ENCODE measurements at places on chromosomes 2 and 18. TPM values are rescaled to one million over a fixed set of nuclear protein-coding genes. Genes with fewer than 3 reads are reported as not detected.

Gene DHRS9
- 2.3 TPM for polyA plus RNA-seq

Gene NAPG
- polyA plus RNA-seq, result 8.9 TPM

Gene SPR
- 12.1 TPM for polyA plus RNA-seq

Gene SERPINB5
- not detected for polyA plus RNA-seq

Gene SH3RF3
- polyA plus RNA-seq, result 2.5 TPM

Gene C2orf15
- 1.4 TPM for polyA plus RNA-seq

Gene FZD7
- 1.4 TPM for polyA plus RNA-seq

Gene ELOA2
- not detected for polyA plus RNA-seq

DNA sequence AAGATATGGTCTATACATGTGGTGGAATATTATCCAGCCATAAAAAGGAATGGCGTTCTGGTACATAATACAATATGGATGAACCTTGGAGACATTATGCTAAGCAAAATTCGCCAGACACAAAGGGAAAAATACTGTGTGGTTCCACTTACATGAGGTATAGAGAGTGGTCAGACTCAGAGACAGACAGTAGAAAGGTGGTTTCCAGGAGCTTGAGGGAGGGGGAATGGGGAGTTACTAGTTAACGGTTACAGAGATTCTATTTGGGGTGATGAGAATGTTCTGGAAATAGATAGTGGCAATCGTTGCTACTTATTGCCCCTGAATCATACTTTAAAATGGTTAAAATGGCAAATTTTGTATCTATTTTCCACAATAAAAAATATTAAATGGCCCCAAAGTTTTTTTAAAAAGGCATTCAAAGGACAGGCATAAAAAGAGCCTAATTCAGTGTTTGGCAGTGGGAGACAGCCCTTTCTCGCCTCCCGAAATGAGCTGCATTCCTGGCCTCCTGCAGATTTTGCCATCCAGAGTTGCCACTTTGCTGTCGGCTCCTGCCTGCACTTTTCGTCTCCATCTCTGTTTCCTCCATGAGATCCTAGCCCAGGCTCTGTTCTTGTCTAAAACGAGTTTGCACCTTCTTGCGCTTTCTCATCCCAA, 13.5 kb downstream of the TNFRSF11A start:
- H3K27me3 ChIP-seq, result no peaks in the 10 kb centered on the region
- no peak overlapping the region for H3K27ac ChIP-seq
- H3K4me3 ChIP-seq, result no peak overlapping the region
- no peak for DNase-seq

DNA sequence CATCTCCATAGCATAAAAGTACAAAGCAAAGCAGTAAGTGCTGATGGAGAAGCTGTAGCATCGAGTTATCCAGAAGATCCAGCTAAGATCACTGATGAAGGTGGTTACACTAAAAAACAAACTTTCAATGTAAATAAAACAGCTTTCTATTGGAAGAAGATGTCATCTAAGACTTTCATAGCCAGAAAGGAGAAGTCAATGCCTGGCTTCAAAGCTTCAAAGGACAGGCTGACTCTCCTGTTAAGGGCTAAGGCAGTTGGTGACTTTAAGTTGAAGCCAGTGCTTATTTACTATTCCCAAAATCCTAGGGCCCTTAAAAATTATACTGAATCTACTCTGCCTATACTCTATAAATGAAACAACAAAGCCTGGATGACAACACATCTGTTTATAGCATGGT, 44.0 kb downstream of the METTL8 start:
- H3K4me3 ChIP-seq, result no peak overlapping the region
- no peak overlapping the region for H3K27ac ChIP-seq
- no peaks in the 10 kb centered on the region for H3K4me1 ChIP-seq
- H3K27me3 ChIP-seq, result no peaks in the 10 kb centered on the region
- DNase-seq, result no peak
- no peaks in the 10 kb centered on the region for H3K36me3 ChIP-seq

- H3K27me3 ChIP-seq, result no peaks in the 10 kb centered on the region
- H3K27ac ChIP-seq, result peak overlapping the region; percentile 88
- H3K36me3 ChIP-seq, result peaks cover 5% of the 10 kb centered on the region
- peak; percentile 89 for DNase-seq
- peaks cover 49% of the 10 kb centered on the region for H3K4me1 ChIP-seq
These were observed 128.7 kb downstream of the NFATC1 start for GRCh38 chr18:79524181-79525078.

- DNase-seq, result no peak
- no peaks in the 10 kb centered on the region for H3K36me3 ChIP-seq
- H3K27me3 ChIP-seq, result no peaks in the 10 kb centered on the region
- no peak overlapping the region for H3K27ac ChIP-seq
- H3K4me1 ChIP-seq, result no peaks in the 10 kb centered on the region
- no peak overlapping the region for H3K4me3 ChIP-seq
These were observed 530.3 kb upstream of the FSIP2 start for GRCh38 chr2:185208261-185208660.

DNA sequence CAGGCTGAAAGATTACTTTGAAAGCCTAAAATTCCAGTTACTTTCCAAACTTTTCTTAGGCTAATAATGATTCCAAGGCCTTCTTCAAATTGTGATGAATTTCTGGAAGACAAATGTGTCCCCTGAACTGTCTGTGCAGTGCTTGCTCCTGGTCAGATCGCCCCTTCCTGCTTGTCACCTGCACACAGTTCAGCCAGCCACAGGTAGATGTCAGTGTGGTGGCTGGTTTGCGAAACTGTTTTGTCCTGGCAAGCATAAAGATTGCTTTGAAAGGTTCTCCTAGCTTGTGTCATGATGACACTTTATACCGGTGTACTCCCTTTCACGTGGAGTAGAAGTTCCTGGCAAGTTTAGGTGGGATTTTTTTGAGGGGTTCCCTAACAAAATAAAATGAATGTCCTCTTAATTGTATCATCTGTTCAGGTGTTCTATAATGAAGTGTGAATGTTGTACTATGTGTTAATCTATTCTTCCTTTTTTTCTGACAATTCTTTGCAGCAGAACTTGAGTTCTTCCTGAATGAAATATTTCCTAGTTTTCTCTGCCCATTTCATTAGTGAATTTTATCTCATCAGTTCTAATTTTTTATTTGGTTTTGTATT, 298.8 kb downstream of the ZNF407 start:
- H3K4me1 ChIP-seq, result no peaks in the 10 kb centered on the region
- no peaks in the 10 kb centered on the region for H3K27me3 ChIP-seq
- no peak for DNase-seq
- H3K36me3 ChIP-seq, result no peaks in the 10 kb centered on the region

DNA sequence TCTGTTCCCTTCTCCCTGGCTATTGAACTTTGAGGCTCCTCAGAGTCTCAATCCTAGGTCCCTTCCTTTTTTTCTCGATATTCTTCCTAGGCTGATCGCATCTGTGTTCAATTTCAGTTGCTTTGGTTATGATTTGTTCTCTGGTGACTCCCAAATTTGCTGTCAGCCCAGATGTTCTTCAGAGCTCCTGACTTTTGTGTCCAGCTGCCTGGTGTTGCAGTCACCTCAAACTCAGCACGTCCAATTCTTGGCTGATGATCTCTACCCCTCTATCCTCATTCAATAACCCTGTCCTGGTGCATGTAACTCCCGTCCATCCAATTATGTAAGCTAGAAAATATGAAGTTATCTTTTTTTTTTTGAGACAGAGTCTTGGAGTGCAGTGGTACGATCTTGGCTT, 31.4 kb downstream of the DIS3L2 start:
- no peak for DNase-seq
- H3K4me1 ChIP-seq, result peaks cover 16% of the 10 kb centered on the region
- no peaks in the 10 kb centered on the region for H3K36me3 ChIP-seq
- H3K27me3 ChIP-seq, result no peaks in the 10 kb centered on the region

GRCh38 chr2:61045999-61046398, 19.7 kb upstream of the SANBR start:
- no peak overlapping the region for H3K4me3 ChIP-seq
- H3K4me1 ChIP-seq, result peaks cover 22% of the 10 kb centered on the region
- H3K36me3 ChIP-seq, result peaks cover 31% of the 10 kb centered on the region
- H3K27ac ChIP-seq, result no peak overlapping the region
- DNase-seq, result no peak

- peaks cover 25% of the 10 kb centered on the region for H3K4me1 ChIP-seq
- peak overlapping the region; percentile 26 for H3K27ac ChIP-seq
- H3K36me3 ChIP-seq, result no peaks in the 10 kb centered on the region
- no peak for DNase-seq
- no peaks in the 10 kb centered on the region for H3K27me3 ChIP-seq
These were observed 38.6 kb downstream of the RAMP1 start for GRCh38 chr2:237898057-237898414.

DNA sequence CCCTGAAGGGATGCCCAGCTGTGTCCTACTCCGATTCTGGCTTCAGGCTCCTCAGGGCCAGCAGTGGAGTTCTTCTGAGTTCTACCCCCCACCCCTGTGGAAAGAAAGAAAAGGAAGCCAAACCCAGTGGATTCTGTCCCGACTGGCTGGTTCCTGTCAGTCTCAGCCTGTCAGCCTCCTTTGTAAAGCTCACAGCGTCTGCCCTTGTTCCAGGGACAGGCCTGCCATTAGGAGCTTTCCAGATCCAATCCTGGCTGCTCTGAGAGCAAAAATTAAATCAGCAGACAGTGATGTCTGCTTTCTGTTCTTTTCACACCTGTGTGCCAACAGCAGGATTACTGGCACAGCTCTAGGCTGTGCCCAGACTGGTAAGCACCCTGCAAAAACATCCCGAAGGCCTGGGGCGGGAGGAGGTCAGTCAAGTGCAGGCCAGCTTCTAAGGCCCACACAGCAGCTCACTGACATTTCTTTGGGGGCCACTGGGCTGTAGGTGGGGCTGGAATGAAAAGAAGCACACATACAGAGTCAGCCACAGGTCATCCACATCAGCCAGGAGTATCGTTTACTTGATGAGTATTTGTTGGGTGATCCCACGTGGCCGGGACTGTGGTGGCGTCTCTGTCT, 69.1 kb downstream of the EHD3 start:
- H3K4me1 ChIP-seq, result no peaks in the 10 kb centered on the region
- no peak overlapping the region for H3K27ac ChIP-seq
- DNase-seq, result no peak

GRCh38 chr2:241503776-241504392, 4.5 kb downstream of the STK25 start:
- no peaks in the 10 kb centered on the region for H3K36me3 ChIP-seq
- H3K27ac ChIP-seq, result no peak overlapping the region
- peak; percentile 70 for DNase-seq
- peaks cover 17% of the 10 kb centered on the region for H3K4me1 ChIP-seq
- H3K27me3 ChIP-seq, result peaks cover 8% of the 10 kb centered on the region
- no peak overlapping the region for H3K4me3 ChIP-seq

DNA sequence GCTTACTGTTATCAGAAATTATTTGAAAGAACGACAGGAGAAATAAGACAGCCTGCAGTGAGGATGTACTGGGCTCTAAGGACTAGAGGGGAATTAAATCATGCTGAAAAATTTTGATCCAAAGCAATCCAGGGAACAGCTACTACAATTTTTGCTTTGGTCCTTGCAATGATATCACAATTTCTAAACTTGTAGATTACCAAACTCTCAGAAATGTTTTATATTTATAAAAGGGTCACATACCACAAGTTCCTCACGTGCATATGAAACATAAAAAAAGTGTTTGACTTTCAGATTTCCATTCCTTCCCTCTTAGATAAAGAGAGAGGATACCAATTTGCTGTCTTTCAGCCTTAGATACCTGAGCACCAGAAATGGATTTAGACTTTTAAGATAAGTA, 261.2 kb downstream of the STK39 start:
- peaks cover 4% of the 10 kb centered on the region for H3K36me3 ChIP-seq
- no peak overlapping the region for H3K27ac ChIP-seq
- H3K4me3 ChIP-seq, result no peak overlapping the region
- H3K4me1 ChIP-seq, result no peaks in the 10 kb centered on the region

- no peak overlapping the region for H3K27ac ChIP-seq
- H3K4me1 ChIP-seq, result no peaks in the 10 kb centered on the region
- H3K4me3 ChIP-seq, result no peak overlapping the region
- DNase-seq, result no peak
- no peaks in the 10 kb centered on the region for H3K27me3 ChIP-seq
These were observed 2186.8 kb upstream of the CELF4 start for GRCh38 chr18:39752351-39752750.

DNA sequence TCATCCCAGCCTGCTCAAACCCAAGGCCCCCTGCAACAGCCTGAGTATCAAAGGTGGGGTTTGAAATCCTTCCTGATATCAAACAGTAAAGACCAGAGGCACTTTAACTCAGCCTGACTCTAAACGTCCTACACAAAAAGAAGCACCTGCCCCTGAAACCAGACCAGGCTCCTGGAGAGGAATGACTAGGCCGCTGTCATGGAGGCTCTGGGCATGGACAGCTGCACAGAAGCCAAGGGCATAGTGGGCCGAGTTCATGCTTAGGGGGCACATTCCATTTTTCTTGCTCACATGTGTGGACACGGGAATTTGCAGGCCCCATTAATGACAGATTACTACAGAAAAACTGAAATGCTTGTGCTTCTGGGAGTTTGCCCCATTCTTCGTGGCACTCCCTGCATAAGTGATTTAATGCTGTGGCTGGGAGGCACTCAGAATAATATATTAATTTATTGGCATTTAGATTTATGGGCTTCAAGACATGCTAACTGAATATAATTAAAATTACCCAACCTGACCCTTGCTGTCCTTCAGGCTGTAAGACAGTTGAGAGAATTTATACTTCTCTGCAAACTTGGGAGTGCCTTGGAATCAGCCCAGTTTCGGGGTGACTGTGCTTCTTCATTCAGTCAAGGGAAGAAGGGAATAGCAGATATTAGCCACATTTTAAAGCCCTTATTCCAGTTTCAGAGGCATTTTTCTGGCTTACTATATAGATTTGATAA, 105.5 kb downstream of the GYPC start:
- H3K27ac ChIP-seq, result no peak overlapping the region
- no peak for DNase-seq
- no peak overlapping the region for H3K4me3 ChIP-seq
- no peaks in the 10 kb centered on the region for H3K27me3 ChIP-seq
- H3K4me1 ChIP-seq, result no peaks in the 10 kb centered on the region

DNA sequence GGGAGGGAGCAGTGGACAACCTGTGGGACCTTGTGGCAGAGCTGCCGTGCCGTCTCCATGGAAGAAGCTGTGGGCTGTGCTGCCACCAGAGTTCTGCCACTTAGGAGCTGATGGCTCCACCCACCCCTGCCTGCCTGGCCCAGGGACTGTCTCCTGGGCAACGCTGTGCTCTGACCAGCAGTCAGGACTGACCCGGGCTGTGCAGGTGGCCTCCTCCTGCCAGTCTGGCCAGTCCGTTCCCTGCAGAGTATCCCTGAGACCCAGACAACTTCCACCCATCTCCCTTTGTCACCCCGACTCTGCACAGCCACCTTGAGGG, 12.8 kb downstream of the ASIC4 start:
- H3K4me3 ChIP-seq, result no peak overlapping the region
- no peak for DNase-seq
- H3K4me1 ChIP-seq, result peaks cover 6% of the 10 kb centered on the region
- peaks cover 69% of the 10 kb centered on the region for H3K27me3 ChIP-seq
- no peak overlapping the region for H3K27ac ChIP-seq
